ENCODE measurements at places on chromosomes 3 and 15.
A peak's percentile ranks its signal among the peaks of the same experiment; 100 is the strongest.

- DNase-seq: peak; percentile 75
These were observed 112.3 kb downstream of the WDR76 start for GRCh38 chr15:43939070-43939469.

- DNase-seq: no peak
These were observed 64.8 kb downstream of the ARIH1 start for GRCh38 chr15:72538931-72539330.

- DNase-seq: no peak
These were observed 173.9 kb downstream of the PYDC2 start for GRCh38 chr3:191634902-191635301.

GRCh38 chr3:127238602-127239001, 45.7 kb downstream of the PRR23E start:
- peak; percentile 5 for DNase-seq

DNA sequence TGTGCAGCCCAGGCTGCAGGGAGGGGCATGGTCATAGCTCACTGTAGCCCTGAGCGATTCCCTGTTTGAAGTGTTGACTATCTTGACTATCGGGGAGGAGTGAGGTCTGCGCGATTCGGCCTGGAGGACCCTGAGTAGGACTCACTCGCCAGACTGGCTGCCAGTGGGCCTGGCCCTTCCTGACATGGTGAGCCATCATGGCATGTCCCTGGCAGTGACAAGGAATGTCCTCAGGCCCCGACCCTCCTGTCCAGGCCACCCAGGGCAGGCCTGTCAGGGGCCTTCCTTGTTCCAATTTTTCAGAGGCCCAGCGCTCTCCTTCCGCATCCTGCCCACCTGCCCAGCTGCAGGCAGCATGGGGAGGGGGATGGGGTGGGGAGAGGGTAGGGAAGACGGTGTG, 5.2 kb upstream of the OCA2 start:
- no peak for DNase-seq

GRCh38 chr3:66504850-66505641, 4.2 kb upstream of the LRIG1 start:
- no peak for DNase-seq

DNA sequence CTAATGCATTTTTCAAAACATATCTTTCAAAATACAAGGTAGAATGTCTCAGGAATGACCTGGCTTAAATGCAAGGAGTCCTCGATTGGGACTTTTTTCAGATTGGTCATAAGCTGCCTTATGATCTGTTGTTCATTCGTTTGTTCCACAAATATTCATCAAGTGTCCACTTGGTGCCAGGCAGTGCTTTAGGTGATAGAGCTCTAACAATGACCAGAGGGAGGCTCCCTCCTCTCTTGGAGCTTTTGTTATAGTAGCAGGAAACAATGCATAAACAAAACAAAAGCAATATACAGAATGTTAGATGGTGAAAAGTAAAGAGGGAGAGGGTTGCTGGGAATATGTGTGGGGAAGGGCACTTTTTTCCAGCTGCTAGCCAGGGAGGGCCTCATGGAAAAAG, 156.1 kb downstream of the MCTP2 start:
- DNase-seq: no peak

- DNase-seq: no peak
These were observed 476 bp downstream of the IP6K2 start for GRCh38 chr3:48716508-48716981.

- no peak for DNase-seq
These were observed 329.1 kb downstream of the VPS13C start for GRCh38 chr15:61731099-61731498.

DNA sequence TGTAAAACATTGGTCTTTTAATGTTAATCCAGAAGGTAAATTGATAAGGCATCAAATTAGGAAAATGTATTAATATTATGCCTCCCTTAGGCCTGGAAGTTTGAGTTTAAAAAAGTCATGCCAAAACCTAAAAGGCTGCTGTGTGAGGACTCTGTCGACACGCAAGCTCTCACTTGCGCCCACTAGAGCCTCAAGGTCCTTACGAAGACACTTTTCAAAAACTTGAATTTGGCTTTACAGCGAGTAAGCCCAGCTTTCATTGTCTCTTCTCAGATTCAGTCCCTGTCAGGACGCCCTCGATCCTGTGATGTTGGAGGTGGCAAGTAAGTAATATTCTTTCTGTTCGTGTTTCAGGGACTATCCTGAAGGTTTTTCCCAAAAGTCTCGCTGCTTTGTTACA, 89.7 kb downstream of the CRTC3 start:
- no peak for DNase-seq

Data from PC-3 (cell line).